ENCODE measurements at places on chromosomes 4 and X. TPM values are rescaled to one million over a fixed set of nuclear protein-coding genes. Genes with fewer than 3 reads are reported as not detected.

GPR173 gene
- 0.16 TPM for total RNA-seq

GRCh38 chrX:39261446-39262147 is 460.3 kb downstream of the MID1IP1 start:
- no peak overlapping the region for H3K27ac ChIP-seq
- H3K4me1 ChIP-seq: peaks cover 13% of the 10 kb centered on the region
- H3K36me3 ChIP-seq: peaks cover 4% of the 10 kb centered on the region

GRCh38 chr4:19945979-19946380 is 305.7 kb upstream of the SLIT2 start:
- no peaks in the 10 kb centered on the region for H3K36me3 ChIP-seq
- no peaks in the 10 kb centered on the region for H3K4me1 ChIP-seq
- H3K27ac ChIP-seq: no peak overlapping the region
- H3K4me3 ChIP-seq: no peak overlapping the region
- no peaks in the 10 kb centered on the region for H3K27me3 ChIP-seq

DNA sequence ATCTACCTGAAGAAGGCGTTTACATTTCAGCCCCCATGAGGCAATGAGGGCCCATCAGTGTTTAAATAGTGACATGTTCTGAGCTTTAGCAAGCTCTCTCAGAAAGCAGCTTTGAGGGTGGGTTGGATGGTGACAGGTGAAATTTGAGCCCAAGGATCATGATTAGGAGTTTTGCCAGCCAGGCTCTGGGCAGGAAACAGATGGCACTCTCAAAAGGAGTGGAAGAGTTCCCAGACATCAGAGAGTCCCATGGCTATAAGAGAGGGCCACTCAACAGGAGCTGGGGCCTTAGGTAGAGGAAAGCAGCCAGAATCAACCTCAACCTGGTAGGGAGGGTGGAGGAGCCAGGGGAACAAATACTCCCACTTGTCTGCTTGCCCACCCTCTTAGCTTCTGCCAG is 499.8 kb downstream of the MID1IP1 start:
- H3K27me3 ChIP-seq: no peaks in the 10 kb centered on the region
- no peaks in the 10 kb centered on the region for H3K36me3 ChIP-seq
- H3K4me1 ChIP-seq: peaks cover 16% of the 10 kb centered on the region
- H3K27ac ChIP-seq: peak overlapping the region; percentile 9

SPANXD gene
- not detected for total RNA-seq

- no peak overlapping the region for H3K27ac ChIP-seq
- H3K4me1 ChIP-seq: no peaks in the 10 kb centered on the region
- no peak overlapping the region for H3K4me3 ChIP-seq
These were observed 10.8 kb downstream of the ADH1B start for GRCh38 chr4:99310389-99310788.

DNA sequence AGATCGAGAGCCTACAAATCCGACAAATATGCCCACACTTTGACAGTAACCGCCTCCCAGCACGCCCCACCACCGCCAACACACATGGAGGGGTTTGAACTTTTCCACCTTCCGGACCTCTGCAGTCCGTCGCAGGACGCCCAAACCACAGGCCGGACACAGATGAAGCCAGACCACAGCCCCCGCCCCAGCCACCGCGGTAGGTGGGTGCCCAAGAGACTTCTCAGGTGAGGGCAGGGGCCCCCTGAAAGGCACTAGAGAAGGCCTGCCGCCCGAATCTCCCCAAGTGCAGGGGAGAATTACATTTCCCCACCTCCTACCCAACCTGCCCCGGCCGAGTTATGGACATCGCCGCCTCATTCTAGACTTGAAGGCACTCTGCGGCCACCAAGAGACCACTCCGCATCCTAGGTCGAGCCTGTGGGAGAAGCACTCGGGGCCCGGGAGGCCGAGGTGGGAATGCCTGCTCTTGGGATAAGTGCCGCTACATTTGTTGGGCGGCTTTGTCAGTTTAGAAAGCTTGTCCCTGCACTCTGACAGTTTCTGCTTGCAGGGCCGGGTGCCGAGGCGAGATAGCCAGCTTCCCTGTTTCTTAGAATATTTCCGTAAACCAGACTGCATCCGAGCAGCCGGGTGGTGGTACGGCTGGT is 21.5 kb downstream of the HAND2 start:
- no peak for DNase-seq
- no peak overlapping the region for H3K27ac ChIP-seq
- peak overlapping the region; percentile 85 for H3K4me3 ChIP-seq
- peaks cover 69% of the 10 kb centered on the region for H3K27me3 ChIP-seq

LARP7 gene
- total RNA-seq: 59.8 TPM

DMRTC1 gene
- 1.3 TPM for total RNA-seq

DNA sequence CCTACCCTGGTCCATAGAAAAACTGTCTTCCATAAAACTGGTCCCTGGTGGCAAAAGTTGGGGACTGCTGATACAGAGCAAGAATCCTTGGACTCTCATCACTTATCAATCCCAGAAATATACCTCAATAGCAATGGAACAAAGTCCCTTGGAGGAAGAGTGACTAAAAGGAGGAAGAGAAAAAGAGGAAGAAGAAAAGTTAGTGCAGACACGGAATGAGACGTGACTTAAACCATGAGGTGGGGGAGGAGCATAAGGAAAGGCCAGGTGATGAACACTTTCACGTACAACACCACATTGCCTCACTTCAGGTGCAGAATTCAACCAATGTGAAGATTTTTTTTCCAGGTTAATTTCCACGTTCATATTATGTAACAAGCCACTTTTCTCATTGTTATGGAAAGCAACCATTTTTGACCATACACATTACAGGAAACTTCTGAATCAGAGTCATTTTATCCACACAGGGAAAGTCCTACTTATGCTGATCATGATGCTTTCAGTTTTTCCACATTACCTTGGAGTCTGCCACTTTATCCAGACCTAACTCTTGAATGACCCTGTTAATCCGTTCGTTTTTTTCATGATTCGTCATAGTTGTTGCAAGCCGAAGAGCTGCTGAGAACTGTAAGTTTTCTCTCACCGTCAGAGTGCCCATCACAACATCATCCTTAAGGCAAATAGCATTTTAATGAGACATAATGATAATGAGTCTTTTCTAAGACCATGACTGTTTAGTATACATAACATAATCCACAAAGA is 27.7 kb downstream of the ABCG2 start:
- no peak overlapping the region for H3K4me3 ChIP-seq
- no peaks in the 10 kb centered on the region for H3K4me1 ChIP-seq
- H3K27me3 ChIP-seq: peaks cover 3% of the 10 kb centered on the region
- no peak for DNase-seq
- H3K36me3 ChIP-seq: no peaks in the 10 kb centered on the region

CAPN6 gene
- total RNA-seq: not detected

DNA sequence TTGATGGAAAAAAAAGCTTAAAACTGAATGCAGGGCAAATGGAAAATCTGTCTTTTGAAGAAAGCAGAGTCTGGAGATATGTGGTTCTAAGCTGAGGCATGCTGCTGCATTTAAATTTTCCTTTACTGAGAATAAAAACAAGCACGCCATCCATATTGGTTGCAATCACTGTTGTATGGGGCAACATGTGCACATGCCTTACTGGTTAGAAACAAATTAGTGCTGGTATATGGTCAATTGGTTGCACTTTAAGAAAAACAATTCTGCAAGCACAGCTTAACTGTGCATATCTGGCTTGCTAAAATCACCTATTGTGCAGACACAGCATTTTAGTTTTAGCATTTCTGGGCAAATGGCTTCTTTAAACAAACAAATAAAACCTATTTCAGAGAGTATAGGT is 239.1 kb downstream of the NDST4 start:
- no peak overlapping the region for H3K27ac ChIP-seq
- no peaks in the 10 kb centered on the region for H3K36me3 ChIP-seq
- no peak for DNase-seq
- no peak overlapping the region for H3K4me3 ChIP-seq
- no peaks in the 10 kb centered on the region for H3K27me3 ChIP-seq
- no peaks in the 10 kb centered on the region for H3K4me1 ChIP-seq

GRCh38 chr4:17020901-17021300 is 122.5 kb upstream of the LDB2 start:
- no peaks in the 10 kb centered on the region for H3K4me1 ChIP-seq
- no peak overlapping the region for H3K4me3 ChIP-seq
- H3K36me3 ChIP-seq: no peaks in the 10 kb centered on the region
- no peak for DNase-seq
- no peak overlapping the region for H3K27ac ChIP-seq

DNA sequence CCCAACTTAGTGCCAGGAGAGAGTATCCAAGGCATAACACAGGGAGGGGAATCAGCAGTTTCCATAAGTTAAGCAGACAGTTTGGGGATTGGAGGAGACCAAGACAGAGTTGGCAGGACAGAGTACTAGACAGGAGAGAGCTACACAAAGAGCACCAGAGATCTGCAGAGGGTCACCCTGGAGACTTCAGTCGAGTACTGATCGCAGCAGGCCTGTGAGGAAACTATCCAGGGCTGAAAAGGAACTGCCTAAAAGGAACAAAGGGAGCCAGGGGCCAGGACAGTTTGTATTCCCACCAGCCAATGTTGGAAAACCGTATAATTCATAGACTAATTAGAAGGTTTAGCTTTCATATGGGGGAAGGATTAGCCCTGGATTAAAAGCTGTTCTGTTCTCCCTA is 80.6 kb upstream of the ENPP6 start:
- H3K27ac ChIP-seq: no peak overlapping the region
- peaks cover 2% of the 10 kb centered on the region for H3K27me3 ChIP-seq
- H3K4me1 ChIP-seq: no peaks in the 10 kb centered on the region
- H3K4me3 ChIP-seq: no peak overlapping the region
- no peaks in the 10 kb centered on the region for H3K36me3 ChIP-seq

GRCh38 chrX:45735571-45735970 is 534.9 kb upstream of the DIPK2B start:
- DNase-seq: no peak
- no peaks in the 10 kb centered on the region for H3K36me3 ChIP-seq
- no peak overlapping the region for H3K27ac ChIP-seq

GRCh38 chrX:53718073-53718472 is 31.6 kb upstream of the HUWE1 start:
- no peaks in the 10 kb centered on the region for H3K27me3 ChIP-seq
- H3K4me1 ChIP-seq: peaks cover 49% of the 10 kb centered on the region
- no peak overlapping the region for H3K4me3 ChIP-seq
- peak overlapping the region; percentile 28 for H3K27ac ChIP-seq
- no peaks in the 10 kb centered on the region for H3K36me3 ChIP-seq

DNA sequence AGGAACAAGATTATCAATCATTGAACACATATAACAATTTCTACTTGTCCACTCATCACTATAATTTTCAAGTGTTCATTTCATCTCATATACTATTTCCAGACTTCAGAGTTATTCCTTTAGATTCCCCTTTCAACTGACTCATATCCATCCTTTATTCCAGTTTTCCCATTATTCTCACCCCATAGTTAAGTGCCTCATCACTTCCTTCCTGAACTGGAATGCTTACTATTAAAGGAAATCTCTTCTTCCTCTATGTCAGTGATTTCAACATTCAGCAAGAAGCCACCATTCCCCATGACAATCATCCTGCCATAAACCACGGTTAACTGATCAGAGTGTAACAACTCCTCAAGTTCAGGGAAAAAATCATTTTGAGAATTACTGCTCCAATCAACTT is 198.9 kb downstream of the FBXO8 start:
- H3K27ac ChIP-seq: no peak overlapping the region
- H3K27me3 ChIP-seq: peaks cover 14% of the 10 kb centered on the region
- no peaks in the 10 kb centered on the region for H3K4me1 ChIP-seq

GRCh38 chr4:67909905-67910584 is 26.2 kb upstream of the TMPRSS11D start:
- DNase-seq: peak; percentile 10
- H3K27ac ChIP-seq: no peak overlapping the region
- no peak overlapping the region for H3K4me3 ChIP-seq
- H3K36me3 ChIP-seq: peaks cover 4% of the 10 kb centered on the region
- H3K27me3 ChIP-seq: no peaks in the 10 kb centered on the region

GRCh38 chrX:37824491-37825214 is 22.7 kb downstream of the DYNLT3 start:
- no peak overlapping the region for H3K27ac ChIP-seq
- H3K4me3 ChIP-seq: no peak overlapping the region
- DNase-seq: no peak
- H3K4me1 ChIP-seq: peaks cover 20% of the 10 kb centered on the region
- H3K36me3 ChIP-seq: no peaks in the 10 kb centered on the region

SCD5 gene
- 1.0 TPM for total RNA-seq

ZFP92 gene
- total RNA-seq: 0.47 TPM

GRCh38 chrX:129748305-129748704 is 9.5 kb downstream of the XPNPEP2 start:
- H3K4me3 ChIP-seq: no peak overlapping the region
- no peaks in the 10 kb centered on the region for H3K36me3 ChIP-seq
- DNase-seq: no peak
- no peaks in the 10 kb centered on the region for H3K27me3 ChIP-seq

ZMAT1 gene
- total RNA-seq: 35.4 TPM

- H3K36me3 ChIP-seq: no peaks in the 10 kb centered on the region
- DNase-seq: no peak
- no peak overlapping the region for H3K4me3 ChIP-seq
These were observed 190.5 kb downstream of the PACRGL start for GRCh38 chr4:20890761-20891160.

MAGEB10 gene
- total RNA-seq: not detected

DNA sequence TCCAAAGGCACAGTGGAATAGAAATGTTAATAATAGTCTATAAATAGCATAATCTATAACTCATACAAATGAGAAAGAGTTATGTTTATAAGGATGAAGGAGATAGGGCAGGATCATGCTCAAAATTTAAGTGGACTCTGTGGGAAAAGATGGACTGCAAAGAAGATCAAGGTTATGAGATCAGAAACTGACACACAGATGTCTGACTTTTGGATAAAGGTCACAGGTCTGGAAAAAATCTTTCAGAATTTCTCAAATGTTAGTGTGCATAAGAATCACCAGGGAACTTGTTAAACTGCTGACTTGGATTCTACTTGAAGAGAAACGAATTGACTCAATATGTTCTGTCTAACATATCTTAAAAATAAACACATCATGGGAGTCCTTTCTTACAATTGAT is 104.1 kb downstream of the FSTL5 start:
- no peak overlapping the region for H3K27ac ChIP-seq
- no peaks in the 10 kb centered on the region for H3K36me3 ChIP-seq
- H3K4me1 ChIP-seq: no peaks in the 10 kb centered on the region
- no peak for DNase-seq
- H3K27me3 ChIP-seq: no peaks in the 10 kb centered on the region

GRCh38 chr4:15891312-15891711 is 47.2 kb downstream of the FGFBP1 start:
- DNase-seq: no peak
- peaks cover 4% of the 10 kb centered on the region for H3K4me1 ChIP-seq
- H3K27me3 ChIP-seq: no peaks in the 10 kb centered on the region
- H3K36me3 ChIP-seq: no peaks in the 10 kb centered on the region
- no peak overlapping the region for H3K27ac ChIP-seq

GRCh38 chr4:86594559-86595425 is 677 bp downstream of the PTPN13 start:
- H3K27me3 ChIP-seq: peaks cover 35% of the 10 kb centered on the region
- peak overlapping the region; percentile 74 for H3K4me3 ChIP-seq
- DNase-seq: no peak
- no peak overlapping the region for H3K27ac ChIP-seq
- H3K36me3 ChIP-seq: no peaks in the 10 kb centered on the region

- no peak for DNase-seq
- H3K4me3 ChIP-seq: no peak overlapping the region
- no peaks in the 10 kb centered on the region for H3K4me1 ChIP-seq
- H3K27me3 ChIP-seq: no peaks in the 10 kb centered on the region
- H3K27ac ChIP-seq: no peak overlapping the region
These were observed 107.2 kb upstream of the PGRMC2 start for GRCh38 chr4:128394778-128395177.
